ENCODE measurements at places on chromosomes 12 and 14. TPM values are rescaled to one million over a fixed set of nuclear protein-coding genes. Genes with fewer than 3 reads are reported as not detected.

- peak; percentile 19 for DNase-seq
Measured at GRCh38 chr14:54420478-54421142, 20.6 kb downstream of the CNIH1 start.

GRCh38 chr14:90513161-90514014, 116.6 kb downstream of the CALM1 start:
- DNase-seq: peak; percentile 44

- DNase-seq: no peak
Measured at GRCh38 chr12:90126125-90126524, 417.5 kb upstream of the ATP2B1 start.

LGMN gene
- 99.0 TPM for polyA plus RNA-seq

GPR84 gene
- 0.17 TPM for polyA plus RNA-seq
